Stimulated activated CD4-positive, alpha-beta T cell treated with anti-CD3 and anti-CD28 coated beads, Interleukin-2, amount 100 ng/mL, for 4 hours (primary cell): ENCODE measurements at places on chromosomes 4 and X.

DNA sequence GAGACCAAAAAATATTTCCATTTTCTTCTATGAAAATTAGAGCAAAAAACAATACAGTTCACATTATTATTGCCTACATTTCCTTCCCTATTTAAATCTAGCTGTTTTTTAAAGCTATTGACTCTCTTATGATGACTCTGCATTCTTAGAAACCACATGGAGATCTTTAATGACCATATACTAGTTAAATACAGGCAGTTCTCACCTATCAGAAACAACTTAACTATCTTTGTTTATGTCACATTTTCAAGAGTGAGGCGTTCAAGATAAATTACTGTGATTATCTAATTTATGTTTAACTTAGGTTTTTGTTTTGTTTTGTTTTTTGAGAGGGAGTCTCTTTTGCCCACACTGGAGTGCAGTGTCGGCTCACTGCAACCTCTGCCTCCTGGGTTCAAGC lies 3.0 kb downstream of the CISD2 start:
- no peak for DNase-seq

DNA sequence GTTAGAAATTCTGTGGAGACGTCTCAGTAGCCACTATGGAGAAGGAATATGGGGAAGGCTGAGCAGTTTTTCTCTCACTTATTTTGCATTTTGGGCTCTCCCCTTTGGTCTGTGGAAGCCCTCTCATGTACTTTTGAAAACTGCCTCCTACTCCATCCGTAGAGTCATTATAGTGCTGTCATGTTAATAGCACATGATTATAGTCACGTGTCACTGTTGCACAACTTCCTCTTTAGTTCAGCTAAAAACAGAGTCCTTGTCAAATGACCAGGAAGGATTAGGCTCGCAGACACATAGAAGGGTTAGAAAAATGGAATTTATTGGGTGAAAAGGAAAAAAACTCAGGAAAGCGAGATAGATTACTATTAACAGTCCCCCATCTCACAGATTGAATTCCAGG lies 258.2 kb upstream of the CXorf51A start:
- no peak for DNase-seq

GRCh38 chr4:95857761-95858160 lies 17.9 kb downstream of the PDHA2 start:
- no peak for DNase-seq

- DNase-seq: no peak
These were observed 321.7 kb downstream of the ANK2 start for GRCh38 chr4:113371111-113371510.

GRCh38 chr4:112817933-112818593 lies 181.1 kb downstream of the LARP7 start:
- no peak for DNase-seq

DNA sequence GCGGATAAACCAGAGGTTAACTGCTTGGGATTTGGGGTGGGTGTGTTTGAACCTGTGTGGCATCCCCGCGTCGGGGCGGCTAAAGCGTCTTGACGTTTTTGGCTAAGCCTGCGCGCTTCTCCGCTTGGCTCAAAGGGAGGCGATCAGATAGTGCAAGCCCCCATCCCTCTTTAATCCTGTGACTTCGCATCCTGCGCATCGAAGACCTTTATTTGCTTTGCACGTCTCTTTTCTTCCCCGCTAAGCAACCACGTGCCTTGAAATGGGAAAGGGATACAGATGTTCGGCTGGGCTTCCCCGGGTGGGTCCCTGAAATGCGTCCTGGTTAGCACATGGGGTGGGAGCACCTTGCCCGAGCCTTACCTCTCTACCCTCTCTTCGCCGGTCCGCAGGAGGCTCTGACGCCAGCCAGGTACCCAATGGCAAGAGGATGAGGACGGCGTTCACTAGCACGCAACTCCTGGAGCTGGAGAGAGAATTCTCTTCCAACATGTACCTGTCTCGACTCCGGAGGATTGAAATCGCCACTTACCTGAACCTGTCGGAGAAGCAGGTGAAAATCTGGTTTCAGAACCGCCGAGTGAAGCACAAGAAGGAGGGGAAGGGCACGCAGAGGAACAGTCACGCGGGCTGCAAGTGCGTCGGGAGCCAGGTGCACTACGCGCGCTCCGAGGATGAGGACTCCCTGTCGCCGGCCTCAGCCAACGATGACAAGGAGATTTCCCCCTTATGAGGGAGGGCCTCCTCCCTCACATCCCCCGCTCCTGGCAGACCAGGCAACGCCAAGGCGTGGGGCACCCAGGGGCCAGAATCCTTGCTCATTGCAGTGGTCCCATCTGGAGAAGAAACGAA lies 1.5 kb downstream of the GSX2 start:
- no peak for DNase-seq
